Renal cortical epithelial cell (primary cell): ENCODE measurements at places on chromosomes 6 and 20. TPM values are rescaled to one million over a fixed set of nuclear protein-coding genes. Genes with fewer than 3 reads are reported as not detected.

GRCh38 chr6:146909376-146909775 is 294.8 kb upstream of the STXBP5 start:
- peak; percentile 91 for DNase-seq

DNA sequence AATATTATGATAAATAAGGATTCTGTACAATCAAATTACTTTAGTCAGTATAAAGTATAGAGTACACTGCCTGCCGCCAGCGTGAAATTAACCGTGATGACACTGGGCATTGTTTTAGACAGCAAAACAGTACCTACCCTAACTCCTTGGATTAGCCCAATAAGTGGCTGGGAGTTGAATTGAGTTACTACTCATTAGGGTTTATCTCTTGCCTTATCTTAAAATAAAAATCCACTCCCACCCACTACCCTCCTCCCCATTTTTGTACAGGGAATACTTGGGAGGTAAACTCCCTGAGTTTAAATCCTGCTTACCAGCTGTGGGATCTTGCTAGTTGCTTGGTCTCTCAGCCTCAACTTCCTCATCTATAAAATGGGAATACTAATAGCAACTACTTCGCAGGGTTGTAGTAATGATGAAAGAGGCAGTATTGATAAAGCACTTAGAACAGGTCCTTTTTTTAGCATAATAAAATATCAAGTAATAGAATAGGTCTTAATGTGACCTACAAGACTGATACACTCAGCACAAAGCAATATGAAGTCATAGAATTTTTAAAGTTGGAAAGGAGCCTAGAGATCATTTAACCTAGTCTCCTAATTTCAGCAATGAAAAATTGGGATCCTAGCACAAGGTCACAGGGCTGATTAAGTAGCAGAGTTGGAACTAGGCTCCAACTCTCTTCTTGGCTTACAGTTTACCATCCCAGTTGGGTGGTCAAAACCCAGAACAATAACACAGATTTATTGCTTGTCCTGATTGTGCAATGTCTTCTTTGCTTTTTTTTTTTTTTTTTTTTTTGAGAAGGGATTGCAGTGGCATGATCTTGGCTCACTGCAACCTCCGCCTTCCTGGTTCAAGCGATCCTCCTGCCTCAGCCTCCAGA is 23.8 kb downstream of the PHACTR2 start:
- DNase-seq, result peak; percentile 22

DNA sequence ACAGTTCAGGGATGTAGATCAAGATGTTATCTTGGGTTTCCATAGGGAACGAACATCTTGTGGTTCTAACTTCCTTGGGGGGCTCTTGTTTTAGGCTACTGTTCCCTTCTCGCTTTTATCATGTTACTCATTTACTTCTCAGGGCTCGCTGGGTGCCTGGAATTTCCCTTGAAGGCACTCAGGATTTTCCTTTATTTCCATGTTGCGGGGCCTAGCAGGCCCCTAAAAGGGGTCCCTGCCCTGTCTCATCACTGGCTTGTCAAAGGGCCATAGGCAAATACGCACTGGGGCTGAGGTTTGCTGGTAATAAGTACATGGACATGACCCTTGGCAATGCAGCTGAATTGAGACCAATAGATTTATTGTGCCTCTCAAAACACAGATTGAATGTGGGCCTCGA is 262.3 kb downstream of the CDH4 start:
- DNase-seq, result peak; percentile 49

GRCh38 chr6:71289039-71289801 is 609 bp downstream of the OGFRL1 start:
- peak; percentile 21 for DNase-seq

GRCh38 chr20:50514035-50514337 is 3.8 kb downstream of the PTPN1 start:
- DNase-seq, result no peak

- no peak for DNase-seq
Measured at GRCh38 chr6:133208183-133208755, 32.9 kb upstream of the EYA4 start.

DNA sequence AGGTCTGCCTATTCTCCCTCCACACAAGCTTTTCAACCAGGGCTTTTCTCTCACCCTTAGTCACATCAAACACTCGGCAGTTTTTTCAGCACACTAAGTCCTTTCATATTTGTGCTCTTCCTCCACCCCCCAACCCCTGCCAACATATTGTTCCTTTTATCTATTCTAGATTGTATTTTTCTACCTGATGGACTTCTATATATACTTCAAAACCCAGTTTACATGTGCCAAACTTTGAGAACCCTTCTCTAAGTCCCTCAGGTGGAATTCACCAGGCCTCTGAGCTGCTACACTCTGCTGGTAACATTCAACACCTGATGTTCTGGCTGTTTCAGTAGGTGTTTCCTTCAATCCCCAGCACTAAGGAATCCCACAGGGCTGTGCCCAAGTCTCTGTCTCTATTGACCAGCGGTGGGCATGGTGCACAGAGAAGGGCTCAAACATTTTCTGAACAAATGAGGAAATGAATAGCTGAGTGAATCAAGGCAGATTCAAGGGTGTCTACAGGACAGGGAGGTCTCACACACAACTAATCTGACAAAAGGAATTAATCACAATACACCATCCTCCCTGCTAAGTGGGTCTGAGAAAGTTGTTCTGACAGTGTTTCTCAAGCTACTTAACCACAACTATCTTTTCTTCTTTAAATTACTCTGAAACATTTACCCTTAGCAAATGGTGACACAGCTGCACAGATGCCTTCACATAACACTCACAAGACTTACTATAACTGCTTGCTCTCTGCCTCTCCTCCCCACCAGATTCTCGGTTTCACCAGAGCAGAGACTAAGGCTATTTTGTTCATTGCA is 166.5 kb downstream of the TSHZ2 start:
- no peak for DNase-seq

- no peak for DNase-seq
Measured at GRCh38 chr20:58717278-58718091, 24.9 kb downstream of the NPEPL1 start.

DNA sequence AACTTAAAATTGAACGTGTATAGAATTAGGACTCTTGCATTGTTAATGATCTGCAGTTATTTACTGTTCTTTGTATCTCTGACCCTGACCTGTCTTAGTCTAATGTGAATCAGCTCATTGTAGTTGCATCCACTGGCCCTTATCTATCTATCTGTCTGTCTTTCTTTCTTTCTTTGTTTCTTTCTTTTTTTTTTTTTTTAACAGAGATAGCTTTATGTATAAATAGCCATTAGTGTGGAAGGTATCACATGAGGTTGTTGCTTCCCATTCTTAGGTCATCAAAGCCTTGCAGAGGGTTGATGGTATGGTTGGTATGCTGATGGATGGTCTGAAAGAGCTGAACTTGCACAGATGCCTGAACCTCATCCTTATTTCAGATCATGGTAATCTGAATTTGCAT is 59.9 kb downstream of the ENPP1 start:
- no peak for DNase-seq

DNA sequence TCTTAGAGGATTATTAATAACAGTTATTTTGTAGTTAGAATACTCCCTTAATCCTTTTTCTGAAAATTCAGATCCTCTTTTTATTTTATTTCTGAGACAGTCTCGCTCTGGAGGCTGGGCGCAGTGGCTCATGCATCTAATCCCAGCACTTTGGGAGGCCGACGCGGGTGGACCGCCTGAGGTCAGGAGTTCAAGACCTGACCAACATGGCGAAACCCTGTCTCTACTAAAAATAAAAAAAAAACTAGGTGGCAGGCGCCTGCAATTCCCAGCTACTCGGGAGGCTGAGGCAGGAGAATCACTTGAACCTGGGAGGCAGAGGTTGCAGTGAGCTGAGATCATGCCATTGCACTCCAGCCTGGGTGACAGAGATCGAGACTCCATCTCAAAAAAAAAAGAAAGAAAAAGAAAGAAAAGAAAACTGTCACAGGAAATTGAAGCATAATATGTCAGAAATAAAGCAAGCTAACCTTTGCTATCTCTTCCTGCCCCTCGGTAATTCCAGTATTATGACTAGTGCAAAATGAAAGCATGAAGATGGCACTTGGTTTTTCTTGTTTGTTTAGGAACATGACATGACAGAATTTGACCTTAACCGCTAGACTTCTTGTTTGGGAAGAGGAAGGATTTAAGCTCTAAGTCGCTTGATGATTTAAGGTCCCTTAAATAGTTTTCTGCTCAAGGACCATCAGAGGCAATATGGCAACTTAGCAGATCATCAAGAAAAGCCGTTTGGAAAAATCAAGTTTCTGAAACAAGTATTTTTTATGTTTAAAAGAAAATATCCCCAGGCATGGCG is 1.8 kb upstream of the RBM39 start:
- no peak for DNase-seq

DNA sequence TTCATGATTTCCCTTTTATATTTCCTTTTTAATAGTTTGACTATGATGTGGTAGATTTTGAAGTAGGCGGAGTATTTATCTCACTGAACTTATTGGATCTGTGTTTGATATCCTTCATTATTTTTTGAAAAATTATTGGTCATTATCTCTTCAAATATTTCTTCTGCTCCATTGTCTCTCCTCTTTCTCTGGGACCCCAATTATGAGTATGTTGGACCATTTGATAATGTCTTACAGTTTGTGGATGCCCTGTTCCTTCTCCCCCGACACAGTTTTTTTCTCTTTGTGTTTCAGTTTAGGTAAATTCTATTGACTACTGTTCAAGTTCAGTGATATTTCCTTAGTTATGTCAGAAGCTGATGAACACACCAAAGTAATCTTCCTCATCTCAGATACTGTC is 49.4 kb upstream of the COL10A1 start:
- DNase-seq, result no peak

DNA sequence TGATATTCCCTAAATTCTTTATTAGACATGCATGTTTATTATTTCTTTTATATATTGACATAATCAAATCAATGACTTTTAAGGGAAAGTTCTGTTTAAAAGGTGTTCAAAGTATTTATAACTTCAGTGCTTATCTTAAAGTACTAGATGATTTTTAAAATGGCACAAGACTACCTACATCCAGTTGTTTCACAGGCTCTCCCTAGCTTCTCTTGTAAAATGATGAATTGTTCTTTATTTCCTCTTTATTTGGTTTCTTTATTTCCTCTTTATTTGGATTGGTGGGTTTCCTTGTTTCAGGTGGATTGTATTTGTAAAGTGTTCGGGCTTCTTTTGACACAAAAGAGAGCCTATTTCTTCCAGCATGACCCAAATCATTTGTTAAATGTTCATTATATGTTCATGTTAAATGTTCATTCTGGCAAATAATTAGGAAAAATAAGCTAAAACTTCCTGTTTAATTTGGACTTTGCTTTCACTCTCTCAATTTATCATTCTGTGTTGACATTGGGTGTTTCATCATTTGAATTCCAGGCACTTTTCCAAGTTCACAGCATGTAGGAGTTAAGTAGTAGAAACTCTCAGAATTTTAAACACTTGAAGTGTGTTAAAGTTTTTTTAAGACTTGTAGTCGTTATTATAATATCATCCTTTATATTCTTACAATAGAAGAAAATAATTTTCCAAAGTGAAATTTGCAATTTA is 24.6 kb downstream of the MLIP start:
- DNase-seq, result peak; percentile 83

DNA sequence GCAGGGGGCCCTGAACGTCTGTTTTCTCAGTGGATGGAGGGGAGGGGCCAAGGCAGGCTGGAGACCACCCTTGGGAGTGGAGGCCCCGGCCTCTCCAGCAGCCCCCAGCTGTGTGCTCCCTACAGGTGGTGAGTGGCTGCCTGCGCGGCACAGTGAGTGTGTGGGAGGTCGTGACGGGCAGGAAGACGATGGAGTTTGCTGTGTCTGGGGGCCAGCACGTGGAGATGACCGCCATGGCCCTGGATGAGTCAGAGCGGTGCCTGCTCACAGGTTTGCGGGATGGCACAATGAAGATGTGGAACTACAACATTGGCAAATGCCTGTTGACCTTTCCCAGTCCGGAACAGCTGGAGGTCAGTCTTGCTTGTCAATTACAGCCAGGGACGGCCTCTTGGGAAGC is 52.6 kb downstream of the EFCAB8 start:
- no peak for DNase-seq

- DNase-seq, result no peak
Measured at GRCh38 chr6:164569509-164569908, 739.9 kb downstream of the C6orf118 start.

DNA sequence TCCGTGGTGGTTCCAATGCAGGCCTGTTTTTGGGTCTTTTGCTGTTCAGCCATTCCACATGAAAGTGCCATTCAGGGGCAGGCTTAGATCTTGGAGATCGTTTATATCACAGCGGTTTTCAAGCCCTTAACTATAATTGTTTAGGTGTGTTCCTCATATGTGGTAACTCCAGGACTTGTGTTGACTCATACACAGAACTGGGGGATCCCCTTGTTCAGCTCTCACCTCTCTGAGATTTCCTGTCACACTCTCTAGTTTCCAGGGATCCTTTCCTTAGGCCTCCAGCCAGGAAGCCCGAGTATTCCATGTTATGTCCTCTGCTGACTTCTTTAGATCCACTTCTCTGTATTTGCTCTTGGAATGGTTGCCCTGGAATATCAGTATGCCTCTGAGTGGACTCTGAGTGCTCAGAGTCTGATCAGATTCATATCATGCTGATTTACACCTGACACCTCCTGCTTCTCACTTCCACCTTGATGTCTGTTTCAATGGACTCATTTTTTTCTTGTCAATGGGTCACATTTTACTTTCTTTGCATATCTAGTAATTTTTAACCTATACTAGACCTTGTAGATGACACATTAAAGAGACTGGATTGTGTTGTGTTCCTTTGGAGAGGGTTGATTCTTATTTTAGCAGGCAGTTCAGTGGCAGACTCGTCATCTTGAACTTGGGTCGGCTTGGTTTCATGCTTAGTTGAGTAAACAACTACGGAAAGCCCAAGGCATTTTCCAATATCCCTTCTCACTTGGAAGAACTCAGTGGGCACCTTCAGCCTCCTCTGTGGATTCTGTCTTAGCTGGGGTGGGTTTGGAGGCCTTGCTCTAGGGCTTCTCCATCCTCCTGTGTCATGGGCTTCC is 13.1 kb downstream of the NTSR1 start:
- no peak for DNase-seq

DNA sequence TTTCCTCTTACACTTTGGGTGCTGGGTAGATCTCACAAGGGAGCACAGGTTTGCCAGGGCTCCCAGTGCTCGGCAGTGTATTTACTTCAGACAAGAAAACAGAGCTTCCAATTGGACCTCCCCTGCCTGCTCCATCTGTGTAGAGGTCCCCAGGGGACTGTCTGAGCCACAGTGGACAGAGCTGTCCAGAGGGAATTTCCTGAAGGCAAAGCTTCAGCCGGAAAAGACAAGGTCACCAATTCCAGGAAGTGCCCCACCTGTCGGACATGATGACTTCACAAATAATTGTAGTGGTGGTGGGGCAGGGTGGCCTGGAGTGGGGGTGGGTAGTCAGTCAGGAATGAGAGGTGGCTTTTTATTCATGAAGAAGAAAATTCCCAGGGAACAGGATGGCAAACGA is 18.6 kb downstream of the ADGRF5 start:
- DNase-seq, result peak; percentile 4

SRMS gene
- not detected in 2 replicates for total RNA-seq

RCAN2 gene
- total RNA-seq, result 1.6 and 3.1 TPM in 2 replicates

NKX2-2 gene
- not detected in 2 replicates for total RNA-seq

BMP5 gene
- not detected in 2 replicates for total RNA-seq

ZNF341 gene
- total RNA-seq, result 0.52 and 2.1 TPM in 2 replicates

PRR18 gene
- total RNA-seq, result not detected in 2 replicates

VSX1 gene
- not detected in 2 replicates for total RNA-seq

SLC32A1 gene
- total RNA-seq, result not detected in 2 replicates

GID8 gene
- 37.0 and 47.5 TPM in 2 replicates for total RNA-seq

VGLL2 gene
- 0.17 TPM in 1 of 2 replicates, not detected in the other for total RNA-seq

NUS1 gene
- total RNA-seq, result 20.0 and 38.2 TPM in 2 replicates
